ENCODE measurements at places on chromosomes 11 and 22.

DNA sequence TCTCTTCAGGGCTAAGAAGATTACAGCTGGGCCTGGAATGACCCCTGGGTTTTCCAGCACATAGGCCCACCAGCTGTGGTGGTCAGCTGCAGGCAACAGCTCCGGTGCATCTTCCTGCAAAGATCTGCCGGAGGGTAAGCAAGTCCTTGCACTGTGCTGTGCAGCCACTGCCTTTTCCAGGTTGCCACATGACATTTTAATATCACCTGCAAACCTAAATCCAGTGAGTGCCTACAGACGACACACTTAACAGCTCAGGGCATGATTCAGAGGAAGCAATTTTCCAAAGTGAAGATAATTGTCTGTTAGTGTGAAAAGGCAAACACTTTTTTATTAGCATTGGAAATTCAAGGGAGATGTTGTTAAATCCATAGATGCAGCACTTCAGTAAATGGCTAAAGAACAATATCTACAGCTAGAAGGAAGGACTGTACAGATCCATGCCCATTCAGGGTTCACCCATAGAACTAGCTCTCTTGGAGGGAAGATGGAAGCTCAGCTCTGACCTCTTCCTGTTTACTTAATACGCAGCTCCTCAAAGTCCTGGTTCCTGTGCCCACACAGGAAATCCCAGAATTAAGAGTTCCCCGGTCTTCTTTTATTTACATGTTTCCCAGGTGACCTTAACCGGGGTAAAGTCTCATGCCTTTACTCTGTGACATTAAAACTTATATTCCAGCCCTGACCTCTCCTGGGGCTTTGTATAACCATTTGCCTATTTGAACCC is 13.3 kb upstream of the NRIP3 start:
- DNase-seq: no peak

- DNase-seq: no peak
These were observed 15.5 kb upstream of the CEP295 start for GRCh38 chr11:93645938-93646337.

DNA sequence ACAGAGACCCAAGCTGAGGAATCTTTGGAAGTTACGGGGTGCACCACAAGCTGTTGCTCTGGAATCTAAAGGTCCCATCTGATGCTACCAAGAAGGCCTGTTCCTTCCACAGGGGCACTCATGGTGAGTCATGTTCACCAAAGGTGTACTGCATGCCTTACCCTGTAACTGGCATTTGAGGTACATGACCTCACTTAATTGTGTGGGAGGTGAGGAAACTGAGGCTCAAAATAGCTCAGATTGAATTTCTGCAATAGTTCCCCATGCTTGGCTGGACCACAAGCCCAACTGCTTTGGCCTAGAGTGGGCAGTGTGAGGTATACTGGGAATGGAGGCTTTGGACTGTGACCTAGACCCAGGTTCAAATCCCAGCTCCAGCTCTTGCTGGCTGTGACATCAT is 8.2 kb downstream of the MTFP1 start:
- no peak for DNase-seq

GRCh38 chr22:35506259-35506570 is 34.4 kb upstream of the RASD2 start:
- DNase-seq: no peak

GRCh38 chr22:40008726-40009291 is 14.1 kb downstream of the FAM83F start:
- DNase-seq: no peak

GRCh38 chr11:38538866-38539680 is 1941.0 kb upstream of the RAG2 start:
- DNase-seq: no peak

- no peak for DNase-seq
These were observed 396.2 kb downstream of the BUD13 start for GRCh38 chr11:116376547-116376946.

DNA sequence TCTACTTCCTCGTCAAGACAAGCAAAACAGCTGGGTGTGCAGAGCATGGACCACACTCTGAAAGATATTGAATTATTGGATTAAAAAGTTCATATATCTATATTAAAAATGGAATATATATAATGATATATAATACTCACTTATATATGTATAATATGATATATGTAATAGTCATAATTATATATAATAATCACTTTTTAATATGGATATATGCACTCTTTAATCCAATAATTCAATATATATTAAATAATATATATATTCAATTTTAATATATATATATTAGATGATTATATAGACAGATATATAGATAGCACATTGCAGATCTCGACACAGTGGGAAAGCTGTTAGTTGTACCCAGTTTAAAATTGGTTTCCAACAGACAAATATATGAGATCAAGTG is 182.1 kb upstream of the CARD18 start:
- no peak for DNase-seq

DNA sequence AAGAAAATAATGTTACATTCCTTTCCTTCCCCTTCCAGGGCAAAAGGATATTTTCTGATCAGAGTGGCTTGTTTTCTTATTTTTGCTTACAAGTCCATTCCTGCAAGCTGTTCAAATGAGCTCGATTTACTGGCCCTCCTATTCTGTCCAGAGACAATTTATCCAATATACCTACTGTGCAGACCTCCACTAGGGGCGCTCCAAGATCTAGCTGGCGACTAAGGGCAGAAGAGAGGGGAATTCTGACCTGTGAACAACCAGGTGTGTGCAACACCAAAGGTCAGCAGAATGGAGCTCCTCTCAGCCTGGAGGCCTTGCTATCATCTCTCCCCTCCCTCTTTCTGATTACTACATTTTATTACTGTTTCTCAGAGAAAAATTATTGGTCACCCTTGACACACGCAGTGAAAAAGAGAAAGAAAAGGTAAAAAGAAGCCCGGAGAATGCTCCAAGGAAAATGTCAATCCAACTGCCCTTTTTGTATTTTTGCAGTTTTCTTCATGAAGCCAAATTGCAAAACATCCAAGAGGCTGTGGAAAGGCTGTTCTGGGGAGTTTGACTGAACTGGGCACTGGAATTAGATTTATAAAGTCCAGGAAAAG is 3.2 kb downstream of the SEZ6L start:
- DNase-seq: peak; percentile 20

DNA sequence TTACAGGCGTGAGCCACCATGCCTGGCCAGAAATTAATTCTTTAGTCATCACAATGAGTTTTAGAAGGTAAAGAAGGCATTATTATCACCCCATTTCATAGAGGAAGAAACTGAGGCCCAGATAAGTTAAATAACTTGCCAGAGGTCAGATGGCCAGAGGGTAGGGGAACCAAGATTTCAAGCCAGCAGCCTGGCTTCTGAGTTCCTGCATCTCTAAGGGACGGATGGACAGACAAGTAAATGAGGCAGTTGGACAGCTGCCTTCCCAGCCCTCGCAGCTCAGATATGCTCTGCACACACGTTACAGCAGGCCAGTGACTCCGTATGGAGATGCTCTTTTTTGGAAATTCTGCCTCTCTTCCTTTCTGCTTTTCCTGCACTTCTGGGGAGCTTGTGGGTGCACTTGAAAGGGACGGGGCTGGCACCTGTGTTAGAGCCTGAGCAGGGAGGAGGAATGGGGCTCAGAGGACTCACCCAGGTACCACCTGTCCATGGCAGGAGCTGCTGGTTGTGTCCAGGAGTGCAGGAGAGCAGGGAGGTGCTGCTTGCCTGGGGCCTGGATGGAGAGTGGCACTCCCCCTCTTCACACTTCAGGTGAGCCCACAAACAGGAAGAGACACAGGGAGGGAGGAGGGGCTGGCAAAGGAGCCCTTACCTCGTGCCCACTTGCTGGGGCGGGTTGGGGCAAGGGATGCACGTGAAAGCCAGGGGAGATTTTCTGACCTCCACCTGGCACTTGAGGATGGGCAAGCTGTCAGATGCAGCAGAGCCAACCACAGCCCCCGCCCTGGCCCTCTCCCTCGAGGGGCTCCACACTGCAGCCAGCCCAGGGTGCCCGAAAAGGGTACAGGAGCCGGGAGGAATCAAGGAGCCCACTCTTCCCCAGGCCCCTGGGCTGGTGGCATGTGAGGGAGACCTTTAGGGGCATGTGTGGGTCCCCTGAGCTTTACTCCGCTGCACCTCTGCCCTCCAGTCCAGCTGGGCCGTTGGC is 3.3 kb upstream of the FXYD2 start:
- DNase-seq: no peak

GRCh38 chr11:106842134-106842533 is 176.1 kb downstream of the GUCY1A2 start:
- DNase-seq: no peak

DNA sequence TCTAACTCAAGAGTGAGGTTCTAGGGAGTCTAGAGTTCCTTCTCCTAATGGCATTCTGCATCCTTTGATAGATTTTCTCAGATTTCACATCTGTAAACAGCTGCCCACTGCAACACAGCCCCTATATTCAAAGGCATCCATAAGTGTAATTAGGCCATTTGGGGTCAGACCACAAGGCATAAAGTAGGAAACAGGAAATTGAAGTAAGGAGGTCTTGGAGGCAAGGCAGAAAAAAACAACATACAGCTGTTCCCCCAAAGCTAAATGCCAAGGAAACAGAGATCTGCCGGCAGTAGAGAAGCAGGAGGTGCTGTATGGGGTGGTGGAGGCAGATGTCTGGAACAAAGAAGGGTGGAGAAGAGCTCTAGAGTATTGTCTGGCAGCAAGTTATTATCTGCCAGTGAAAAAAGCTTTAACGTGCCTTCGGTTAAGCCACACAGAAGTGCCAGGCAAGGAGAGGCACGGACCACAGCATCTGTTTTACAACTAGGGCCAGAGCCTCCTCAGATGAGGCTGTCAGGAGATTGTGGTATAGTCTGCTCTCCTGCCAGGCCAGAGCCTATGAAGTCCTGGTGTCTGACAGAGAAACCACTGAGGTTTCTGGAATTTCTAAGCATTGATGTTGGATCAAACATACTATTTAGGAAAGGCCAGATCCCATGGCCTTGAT is 100.2 kb upstream of the CHRM4 start:
- no peak for DNase-seq

DNA sequence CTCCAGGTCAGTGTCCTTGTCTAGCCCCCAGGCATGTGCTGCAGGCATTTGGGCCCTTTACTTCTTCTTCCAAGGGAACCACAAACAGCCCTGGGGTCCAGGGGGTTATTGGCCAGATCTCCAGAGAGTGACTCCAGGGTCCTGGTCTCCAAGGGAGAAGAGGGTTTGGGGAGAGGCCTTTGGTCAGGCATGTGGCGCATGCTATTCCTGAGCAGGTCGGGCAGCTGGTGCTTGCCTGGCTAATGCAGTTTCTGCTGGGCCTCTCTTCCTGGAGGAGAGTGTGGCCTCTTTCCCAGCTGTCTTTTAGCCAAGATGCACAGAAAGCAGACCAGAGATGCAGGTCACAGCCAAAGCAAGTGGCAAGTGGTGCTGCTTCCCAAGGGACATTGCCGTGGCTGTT is 3.8 kb upstream of the RFPL2 start:
- DNase-seq: no peak

GRCh38 chr22:37228106-37229011 is 15.7 kb downstream of the RAC2 start:
- DNase-seq: peak; percentile 54

GRCh38 chr22:17873116-17873515 is 98.8 kb upstream of the BID start:
- DNase-seq: no peak

GRCh38 chr11:27200779-27201453 is 160.3 kb downstream of the BBOX1 start:
- no peak for DNase-seq

DNA sequence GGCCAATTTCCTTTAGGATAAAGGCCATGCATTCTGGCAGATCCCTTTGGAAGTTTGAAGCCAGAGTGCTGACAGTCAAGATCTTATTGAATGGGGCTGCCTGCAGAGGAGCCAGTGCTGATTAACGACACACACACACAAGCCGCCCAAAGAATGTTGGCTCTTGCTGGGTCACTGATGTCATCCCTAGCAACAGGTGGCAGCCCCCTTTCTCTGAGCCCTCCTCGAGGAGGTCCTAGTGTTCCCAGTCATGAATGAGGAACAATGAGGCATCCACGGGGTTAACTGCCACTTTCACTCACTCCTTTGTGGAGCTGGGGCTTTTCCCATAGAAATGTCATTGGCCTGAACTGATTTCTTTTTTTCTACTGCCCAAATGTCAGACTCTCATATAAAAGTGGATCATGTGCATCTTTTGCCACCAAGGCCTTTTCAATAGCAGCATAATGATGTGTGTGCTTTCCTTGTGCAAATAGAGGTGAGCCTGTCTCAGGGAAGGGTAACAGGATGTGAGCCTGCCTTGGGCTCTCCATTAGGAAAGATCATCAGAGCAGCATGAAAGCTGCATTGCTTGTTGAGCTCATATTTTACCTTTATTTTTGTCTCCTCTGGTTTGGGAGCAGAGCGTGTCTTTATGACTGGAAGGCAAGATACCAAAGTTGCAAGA is 301.8 kb upstream of the MTNR1B start:
- no peak for DNase-seq

DNA sequence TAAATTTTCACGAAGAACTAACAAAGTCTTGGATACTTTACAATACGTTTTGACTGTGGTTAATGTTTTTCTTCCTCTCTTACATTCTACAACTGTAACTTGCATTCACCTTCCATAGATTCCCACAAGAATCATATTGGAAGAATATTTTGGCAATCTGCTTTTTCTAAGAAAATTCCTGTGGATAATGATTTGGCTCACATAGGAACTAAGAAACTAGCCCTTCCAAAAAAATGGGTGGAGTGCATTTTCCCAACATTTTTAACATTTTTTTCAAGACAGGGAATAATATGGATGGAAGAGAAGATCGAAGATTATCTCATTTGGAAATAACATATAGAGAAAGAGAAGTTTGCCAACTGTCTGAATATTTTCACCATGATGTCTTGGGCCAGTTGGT is 256.9 kb upstream of the POU2AF2 start:
- no peak for DNase-seq

DNA sequence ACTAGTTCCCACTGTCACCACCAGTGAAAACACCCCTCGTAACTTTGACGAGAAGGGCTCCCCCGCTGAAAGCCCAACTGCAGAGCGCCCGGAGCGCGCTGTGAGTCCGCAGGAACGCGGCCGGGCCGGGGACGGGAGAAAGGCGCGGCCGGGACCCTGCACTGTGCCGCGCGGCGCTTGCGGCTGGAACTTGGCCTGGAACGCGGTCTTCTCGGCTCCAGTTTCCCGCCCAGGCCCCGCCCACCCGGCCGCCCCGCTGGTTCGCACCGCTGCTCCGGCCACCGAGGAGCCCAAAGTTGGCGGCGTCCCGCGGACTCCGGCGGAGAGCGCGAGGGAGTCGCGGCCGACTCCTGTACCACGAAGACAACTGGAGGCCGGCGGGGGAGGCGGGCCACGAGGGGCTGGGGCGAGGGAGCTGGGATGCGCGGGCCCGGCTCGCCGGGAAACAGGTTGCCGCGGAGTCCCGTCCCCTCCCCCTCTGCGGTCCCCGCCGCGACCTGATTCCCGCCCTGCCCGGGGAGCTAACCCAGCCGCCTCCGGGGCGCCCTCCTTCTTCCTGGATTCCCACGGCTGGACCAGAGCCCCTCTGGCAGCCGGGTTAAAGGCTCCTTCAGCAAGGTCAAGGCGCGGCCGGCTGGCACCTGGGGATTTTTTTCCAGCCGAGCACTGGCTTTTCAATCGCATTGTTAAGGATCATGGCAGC is 3.4 kb downstream of the TENM4 start:
- no peak for DNase-seq

All from fibroblast of pulmonary artery (primary cell).